Stimulated activated naive CD8-positive, alpha-beta T cell treated with anti-CD3 and anti-CD28 coated beads, Interleukin-15, amount 100 ng/mL, for 72 hours (primary cell): ENCODE measurements at places on chromosomes 2 and 18.

DNA sequence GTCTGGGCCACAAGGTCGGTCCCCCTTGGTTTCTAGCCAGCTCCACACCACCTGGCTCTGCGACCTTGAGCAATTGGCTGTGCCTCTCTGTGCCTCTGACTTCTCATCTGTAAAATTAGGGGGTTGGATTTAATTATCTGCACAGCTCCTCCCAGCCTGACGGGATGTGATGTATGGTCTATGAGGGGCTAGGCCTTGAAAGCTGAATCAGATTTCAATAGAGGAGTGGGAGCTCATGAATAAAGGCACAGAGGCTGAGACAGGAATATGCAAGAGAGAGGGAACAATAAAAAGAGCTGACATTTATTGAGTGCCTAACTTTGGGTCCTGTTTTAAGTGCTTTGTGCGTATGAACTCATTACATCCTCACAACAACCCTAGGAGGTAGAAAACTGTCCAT, 104.7 kb downstream of the ALK start:
- DNase-seq = no peak

DNA sequence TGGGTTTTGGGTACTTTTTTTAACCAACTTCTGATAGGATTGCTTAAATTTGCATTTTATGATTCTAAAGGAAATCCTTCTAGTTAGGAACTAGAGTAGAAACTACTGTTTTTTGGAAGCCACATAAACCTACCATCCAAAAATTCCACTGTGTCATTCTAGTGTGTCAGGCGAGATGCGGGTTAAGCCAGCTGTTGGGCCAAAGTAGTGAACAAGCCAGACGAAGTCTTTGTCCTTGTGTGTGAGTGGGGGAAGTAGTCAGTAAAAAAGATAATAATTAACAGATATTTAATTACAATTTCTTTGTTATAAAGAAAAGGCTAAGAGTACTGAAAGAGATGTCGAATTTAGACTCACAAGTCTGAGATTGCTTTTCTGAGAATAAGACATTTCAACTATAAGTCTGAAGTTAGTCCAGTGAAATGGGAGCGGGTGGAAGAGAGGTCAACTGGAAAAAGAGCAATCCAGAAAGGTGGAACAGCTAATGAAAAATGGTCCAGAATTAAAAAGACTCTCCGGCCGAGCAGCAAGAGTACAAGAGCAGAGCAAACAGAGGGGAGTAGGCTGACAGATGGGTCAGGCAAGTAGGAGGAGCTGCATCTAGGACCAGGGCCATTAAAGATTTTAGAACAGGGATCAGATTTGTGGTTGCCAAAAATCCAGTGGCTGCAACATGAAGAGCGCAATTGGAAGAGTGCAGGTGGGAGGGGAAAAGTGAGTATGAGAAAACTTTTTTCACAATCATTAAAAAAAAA, 1.5 kb downstream of the EPB41L5 start:
- DNase-seq = no peak

- DNase-seq = no peak
Observed at GRCh38 chr2:115574667-115575066, 1132.2 kb downstream of the DPP10 start.

DNA sequence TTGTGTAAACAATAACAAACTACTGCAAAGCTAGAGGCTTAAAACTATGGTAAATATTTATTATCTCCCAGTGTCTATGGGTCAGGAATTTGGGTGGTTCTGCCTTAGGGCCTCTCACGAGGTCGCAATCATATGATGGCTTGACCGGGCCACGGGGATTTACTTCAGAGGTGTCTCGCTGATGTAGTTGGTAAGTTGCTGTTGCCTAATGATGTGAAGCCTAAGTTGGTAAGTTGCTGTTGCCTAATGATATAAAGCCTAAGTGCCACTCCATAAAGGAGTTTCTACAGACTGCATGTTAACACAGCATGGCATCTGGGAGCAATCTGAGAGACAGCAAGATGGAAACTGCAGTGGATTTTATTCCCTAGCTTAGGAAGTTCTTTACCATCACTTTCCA, 35.8 kb downstream of the FMNL2 start:
- no peak for DNase-seq

GRCh38 chr2:175442441-175442840, 260.9 kb upstream of the ATP5MC3 start:
- no peak for DNase-seq

DNA sequence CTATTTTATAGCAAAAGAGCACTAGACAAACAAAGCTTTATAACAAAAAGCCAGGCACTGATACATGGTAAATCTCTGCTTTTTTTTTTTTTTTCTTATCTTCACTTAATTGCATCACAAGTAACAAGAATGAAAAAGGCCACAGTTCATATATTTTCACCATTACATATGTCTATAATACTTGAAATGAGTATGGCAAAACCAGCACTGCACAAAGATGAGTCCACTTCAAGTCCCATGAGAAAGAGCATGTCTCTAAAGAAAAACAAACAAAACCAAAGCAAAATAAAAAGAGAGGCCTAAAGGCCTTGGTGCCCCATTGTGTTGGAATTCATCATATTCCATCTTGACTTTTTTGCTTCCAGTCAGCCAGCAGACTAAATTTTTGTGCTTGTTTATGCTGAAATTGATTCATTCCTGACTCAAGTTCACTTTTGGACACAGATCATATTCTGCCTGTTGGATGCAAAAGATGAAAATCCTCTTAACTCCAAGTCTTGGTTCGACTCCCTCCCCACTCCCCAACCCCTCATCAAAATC, 264.9 kb upstream of the CCDC68 start:
- DNase-seq = no peak

DNA sequence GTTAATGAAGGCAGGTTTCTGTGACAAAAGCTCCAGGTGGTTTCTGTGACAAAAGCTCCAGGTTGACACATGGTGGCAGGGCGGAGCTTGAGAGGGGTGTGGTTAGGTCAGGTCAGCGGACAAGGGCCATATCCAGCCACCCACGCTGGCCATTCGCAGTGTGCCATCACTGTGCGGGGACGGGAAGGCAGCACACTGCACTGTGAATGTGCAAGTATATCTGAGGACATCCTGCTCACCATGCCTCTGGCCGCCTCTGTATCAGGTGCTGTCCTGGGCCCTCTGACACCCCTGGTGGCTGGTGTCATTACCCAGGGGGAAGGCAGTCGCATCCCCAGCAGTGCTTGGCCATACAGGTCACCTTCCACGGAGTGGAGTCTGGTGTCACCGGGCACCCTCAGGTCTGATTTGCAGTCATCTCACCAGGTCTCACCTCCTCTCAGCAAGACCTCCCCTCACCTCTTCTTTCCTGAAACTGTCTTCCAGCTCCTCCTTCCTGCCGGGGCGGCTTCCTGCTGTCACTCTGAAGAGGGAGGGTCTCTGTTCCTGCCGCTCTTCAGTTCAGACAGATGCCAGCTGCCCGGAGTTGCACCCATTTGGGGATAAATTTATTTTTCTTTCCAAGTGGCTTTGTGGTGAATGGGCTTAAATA, 34.9 kb downstream of the CTIF start:
- no peak for DNase-seq

DNA sequence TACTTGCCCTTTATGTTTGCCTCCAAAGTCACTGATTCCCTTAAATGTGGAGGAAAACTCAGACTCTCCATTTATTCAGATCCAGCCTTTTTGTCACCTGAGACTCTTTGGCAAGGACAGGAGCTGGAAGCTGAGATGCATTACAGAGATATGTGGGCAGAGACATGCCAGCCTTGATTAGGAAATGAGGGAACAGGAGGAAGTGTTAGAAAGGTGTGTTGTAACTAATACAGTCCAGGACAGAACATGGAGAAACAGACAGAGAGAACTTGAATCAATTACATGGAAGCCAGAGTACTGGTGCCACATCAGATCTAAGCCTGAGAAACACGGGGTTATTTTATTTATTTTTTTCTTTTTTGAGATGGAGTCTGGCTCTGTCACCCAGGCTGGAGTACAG, 79.0 kb downstream of the SP100 start:
- no peak for DNase-seq

DNA sequence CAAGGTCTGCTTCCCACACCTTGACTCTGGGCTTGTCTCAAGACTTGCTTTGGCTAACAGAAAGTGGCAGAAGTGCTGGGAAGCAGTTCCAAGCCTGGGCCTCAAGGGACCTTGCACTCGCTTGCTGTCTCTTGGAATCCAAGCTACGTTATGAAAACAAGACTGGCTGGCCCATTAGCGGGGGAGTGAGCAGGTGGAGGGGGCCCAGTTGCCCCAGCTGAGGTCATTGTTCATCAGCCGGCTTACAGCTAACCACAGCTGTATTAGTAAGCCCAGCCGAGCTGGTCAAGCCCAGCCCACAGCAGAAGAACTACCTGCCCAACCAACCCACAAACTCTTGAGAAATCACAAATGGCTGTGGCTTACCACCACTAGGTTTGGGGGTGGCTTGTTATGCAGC, 63.1 kb downstream of the MARCO start:
- DNase-seq = no peak

GRCh38 chr2:173272849-173273248, 81.8 kb upstream of the CDCA7 start:
- DNase-seq = no peak

GRCh38 chr2:120480903-120481445, 135.0 kb downstream of the INHBB start:
- DNase-seq = no peak

DNA sequence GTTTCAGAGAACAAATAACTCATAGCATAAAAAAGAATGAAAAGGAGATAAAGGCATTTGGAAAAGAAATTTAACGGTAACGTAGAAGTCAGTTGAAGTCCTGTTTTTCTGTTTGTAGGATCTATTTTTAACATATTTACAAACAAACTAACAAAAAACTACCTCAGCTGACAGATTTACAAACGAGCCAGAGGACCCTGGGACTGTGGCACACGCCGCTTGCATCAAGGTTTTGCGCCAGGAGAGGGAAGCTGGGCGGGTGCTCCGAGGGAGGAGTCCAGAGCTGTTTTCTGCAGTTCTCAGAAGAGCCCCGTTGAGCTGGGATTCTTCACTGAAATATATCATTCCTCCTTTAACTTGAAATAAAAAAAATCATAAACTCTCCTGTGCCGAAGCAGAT, 13.6 kb upstream of the TMEM18 start:
- no peak for DNase-seq

DNA sequence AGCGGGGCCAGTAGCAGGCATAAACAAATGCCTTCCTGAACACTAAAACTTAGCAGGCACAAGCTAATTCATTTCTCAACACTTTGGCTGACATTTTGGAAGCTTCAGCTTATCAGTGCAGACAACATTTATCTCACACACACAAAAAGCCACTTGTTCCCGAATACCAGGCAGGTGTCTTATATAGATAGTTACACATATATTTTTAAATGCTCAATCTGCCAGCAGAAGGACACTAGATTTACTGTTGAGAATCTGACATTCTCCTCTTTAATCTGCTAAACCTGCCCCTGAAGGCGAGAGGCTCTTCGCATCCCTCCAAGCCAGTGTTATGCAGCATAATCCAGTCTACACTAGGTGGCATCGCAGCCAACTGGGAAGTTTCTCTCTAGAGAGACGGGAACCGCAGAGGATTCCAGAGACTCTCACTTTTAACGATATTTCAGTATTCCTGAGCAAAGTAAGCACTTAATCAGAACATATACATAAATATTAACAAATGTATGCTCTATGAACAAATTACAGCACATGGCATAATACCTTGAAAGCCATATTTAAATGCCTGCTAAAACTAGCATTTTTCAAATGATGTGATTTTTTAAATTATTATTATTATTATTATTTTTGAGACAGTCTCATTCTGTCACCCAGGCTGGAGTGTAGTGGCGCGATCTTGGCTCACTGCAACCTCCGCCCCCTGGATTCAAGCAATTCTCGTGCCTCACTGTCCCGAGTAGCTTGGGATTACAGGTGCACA, 90.2 kb upstream of the SCG2 start:
- DNase-seq = no peak

DNA sequence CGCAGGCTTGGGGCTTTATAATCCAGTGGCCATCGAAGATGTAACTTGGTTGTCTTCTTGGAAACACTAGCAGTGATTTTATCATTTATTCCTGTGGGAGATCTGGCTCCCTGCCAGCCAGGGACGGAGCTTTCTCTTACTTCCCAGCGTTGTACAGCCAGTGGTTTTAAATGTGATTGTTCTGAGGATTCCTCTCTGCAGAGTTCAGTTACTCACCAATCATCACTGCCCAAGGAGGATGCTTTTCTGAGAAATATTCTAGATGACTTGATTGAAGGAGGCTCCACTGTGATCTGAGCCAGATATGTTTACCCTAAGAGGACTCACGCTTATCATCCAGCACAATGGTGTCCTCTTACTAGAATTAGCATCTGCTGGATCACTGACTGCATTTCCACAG, 744.3 kb downstream of the RNF144A start:
- DNase-seq = no peak

DNA sequence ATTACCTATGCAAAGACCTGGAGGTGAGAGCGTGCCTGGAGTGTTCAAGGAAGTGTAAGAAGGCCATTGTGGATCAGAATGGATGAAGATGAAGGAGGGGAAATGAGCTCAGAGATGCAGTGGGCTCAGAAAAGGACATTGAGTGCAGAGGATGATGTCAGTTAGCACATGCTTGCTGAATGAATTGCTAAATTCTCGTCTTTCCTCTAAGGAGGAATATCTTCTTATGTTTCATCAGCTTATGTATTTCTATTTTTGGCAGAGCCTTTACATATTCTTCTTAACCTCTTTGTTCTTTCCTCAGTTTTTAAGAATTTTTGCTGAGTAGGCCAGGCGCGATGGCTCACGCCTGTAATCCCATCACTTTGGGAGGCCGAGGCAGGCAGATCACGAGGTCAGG, 30.9 kb downstream of the FAM171B start:
- no peak for DNase-seq

DNA sequence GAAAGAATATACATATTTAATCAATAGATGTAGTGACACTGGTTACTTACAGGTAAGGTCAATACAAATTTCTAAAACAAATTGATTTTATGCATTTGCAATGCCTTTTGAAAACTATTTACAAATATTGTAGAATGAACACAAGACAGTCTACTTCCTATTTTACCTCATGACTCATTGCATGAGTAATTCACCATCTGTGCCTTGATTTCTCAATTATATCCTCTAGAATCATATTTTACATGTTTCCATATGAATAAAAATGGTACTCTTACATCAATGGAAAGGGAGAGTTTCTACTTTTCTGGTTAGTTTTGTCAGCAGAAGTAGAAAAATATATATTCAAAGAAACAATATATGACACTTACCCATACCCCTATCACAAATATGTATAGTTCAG, 203.8 kb upstream of the CDH7 start:
- DNase-seq = no peak

DNA sequence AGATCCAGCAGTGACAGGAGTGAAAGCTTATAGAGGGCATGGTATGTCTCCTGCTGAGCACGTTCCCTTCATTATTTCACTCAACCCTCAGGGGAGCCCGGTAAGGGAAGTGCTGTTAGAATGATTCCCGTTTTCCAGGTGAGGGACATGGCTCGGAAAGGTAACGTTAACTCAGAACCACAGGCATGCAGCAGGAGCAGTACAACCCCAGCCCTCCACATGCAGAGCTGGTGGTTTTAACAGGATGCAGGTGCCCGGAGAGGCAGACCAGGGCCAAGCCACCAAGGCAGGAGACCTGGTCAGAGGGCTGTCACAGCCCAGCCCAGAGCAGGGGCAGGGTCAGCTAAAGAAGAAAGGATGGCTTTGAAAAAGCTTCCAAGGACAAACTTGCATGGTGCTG, 268.5 kb downstream of the SH3BP4 start:
- DNase-seq = no peak
